ENCODE measurements at places on chromosomes 7 and 10.
A peak's percentile ranks its signal among the peaks of the same experiment; 100 is the strongest.

DNA sequence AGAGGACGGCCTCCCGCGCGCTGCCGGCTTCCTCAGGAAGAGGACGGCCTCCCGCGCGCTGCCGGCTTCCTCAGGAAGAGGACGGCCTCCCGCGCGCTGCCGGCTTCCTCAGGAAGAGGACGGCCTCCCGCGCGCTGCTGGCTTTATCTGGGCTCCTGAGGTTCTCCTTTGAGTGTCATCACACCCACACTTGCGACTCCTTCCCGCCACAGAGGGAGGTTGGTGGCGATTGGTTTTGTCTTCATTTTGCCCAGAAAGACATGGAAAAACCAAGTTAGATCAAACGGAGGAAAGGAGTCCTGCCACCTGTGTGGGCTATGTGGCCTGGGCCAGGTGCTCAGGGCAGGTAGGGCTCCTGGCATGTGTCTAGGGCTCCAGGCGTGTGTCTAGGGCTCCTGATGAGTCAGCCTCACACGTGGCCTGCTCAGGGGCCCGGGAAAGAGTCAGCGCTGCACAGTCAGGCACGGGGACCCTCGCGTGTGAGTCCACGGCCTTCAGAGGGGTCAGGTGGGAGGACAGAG, 138.0 kb downstream of the VIPR2 start:
- no peak for DNase-seq

- DNase-seq = peak; percentile 76
Observed at GRCh38 chr7:122219253-122219865, 75.3 kb upstream of the AASS start.

- no peak for DNase-seq
Observed at GRCh38 chr7:27179030-27179429, 4.9 kb upstream of the HOXA10 start.

GRCh38 chr7:137903382-137904169, 56.8 kb upstream of the DGKI start:
- DNase-seq = peak; percentile 88

GRCh38 chr10:124530215-124530665, 68.6 kb downstream of the LHPP start:
- DNase-seq = peak; percentile 92

- no peak for DNase-seq
Observed at GRCh38 chr7:111508387-111508786, 53.9 kb downstream of the IMMP2L start.

DNA sequence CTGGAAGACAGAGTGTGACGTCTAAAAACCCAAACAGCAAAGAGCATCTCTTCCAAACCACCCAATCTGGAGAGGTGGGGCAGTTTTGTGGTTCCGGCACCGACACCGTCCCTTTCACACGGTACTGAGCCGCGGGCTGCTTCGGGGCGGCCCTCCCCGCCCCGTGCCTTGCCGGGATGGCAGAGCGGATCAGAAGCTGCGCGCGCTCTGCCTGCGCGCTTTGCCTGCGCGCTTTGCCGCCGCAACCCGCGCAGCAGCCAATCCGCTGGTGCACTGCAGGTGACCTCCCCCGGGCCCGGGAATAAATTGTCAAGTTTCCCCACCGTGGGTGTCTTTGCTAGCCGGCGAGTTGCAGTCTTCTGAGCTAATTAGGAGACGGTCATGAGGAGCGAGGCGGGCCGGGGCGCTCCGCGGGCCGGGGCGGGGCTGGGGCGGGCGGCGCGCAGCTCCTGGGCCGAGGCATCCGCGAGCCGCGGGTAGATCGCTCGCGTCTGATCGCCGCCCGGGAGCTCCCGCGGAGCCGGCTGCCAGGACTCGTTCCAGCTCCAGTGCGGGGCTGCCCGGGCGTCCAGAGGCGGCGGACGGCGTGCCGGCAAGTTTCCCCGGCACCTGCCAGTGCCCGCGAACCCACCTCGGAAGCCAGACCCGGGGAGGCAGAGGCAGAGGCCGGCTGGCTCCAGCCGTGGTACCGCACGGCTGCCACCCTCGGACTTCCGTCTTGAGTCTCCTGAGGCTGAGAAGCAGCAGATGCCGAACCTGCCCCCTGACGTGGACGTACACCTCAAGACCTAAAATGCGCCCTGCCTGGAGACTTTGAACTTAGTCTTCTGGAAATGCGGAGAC, 536.0 kb upstream of the GALNT17 start:
- peak; percentile 81 for DNase-seq

- no peak for DNase-seq
Observed at GRCh38 chr10:7756360-7756992, 31.3 kb downstream of the KIN start.

DNA sequence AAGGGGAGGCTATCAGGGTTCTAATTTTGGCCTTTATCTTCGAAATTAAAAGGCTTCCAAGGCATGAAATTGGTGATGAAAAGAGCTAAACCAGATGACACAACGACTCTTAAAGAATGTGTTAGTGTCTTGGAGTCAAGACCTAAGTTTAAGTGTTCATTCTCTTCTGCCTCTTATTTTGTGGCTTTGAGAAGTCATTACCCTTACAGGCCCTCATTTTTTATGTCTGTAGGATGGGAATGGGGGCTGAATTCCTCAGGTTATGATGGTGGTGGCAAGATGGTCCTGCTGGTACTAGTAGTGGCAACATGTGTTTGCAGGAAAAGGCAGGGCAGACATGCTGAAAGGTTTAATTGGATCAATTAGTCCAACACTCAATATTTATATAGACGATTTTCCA, 15.4 kb downstream of the TAS2R60 start:
- DNase-seq = no peak

DNA sequence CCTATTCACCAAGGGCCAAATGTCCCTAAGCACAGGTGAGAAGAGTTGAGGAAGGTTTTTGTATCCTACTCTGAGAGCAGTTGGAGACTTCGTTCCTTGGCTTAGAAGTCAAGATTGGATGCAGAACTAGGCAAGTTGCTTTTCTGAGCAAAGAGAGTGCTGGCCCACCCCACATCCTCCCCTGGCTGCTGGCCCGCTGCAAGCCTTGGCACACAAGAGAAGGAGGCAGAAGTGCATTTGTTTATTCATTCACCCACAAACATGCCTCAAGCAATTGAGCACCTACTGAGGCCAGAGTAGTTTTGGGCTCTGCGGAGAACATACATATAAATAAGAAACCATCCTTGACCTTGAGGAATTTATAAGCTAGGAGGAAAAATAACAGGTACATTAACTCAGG, 318.9 kb downstream of the KCNMA1 start:
- DNase-seq = no peak

DNA sequence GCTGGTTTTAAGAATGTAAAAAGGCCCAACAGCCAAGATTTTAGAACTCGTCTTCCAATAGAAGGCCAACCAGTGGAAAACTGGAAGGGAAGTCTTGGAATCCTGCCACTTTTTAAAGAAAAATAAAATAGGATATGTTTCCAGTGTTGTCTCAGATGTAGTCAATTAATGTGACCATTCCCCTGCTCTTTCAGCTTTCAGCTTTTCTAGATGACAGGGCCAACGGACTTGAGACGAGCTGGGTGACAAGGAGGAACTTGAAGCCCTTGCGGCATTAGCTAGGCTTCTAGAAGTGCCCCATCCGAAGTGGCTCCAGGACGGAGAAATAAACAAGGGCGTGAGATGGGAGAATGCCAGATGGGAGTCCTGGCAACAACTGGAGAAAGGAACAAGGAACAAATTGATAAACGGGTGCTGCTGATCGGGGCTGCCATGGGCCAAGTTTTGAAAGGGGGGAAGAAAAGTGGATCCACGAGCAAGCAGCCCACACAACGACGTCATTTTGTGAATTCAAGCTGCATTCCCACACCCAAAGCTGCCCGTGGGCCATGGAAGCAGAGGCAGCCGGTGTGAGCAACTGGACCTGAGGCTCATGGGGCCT, 42.3 kb downstream of the CTBP2 start:
- DNase-seq = peak; percentile 55

GRCh38 chr10:59968705-59969104, 62.3 kb upstream of the CCDC6 start:
- DNase-seq = no peak

DNA sequence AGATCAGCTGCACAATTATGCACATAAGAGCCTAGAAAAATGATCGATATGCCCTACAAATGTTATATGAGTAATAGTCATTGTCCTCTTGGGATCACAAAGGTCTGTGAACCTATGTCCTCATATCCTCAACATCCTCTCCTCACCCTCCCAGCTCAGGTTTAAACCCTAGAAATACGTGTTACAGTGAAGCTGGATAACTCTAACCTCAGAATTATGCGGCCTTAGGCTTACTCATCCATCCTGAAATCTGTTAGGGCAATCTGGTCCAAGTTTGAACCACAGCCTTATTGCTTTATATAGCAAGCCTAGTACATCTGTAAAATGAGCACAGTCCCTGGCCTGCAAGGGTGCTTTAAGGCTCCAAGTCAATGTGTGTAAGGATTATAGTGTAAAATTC, 84.2 kb upstream of the FRMD4A start:
- no peak for DNase-seq

DNA sequence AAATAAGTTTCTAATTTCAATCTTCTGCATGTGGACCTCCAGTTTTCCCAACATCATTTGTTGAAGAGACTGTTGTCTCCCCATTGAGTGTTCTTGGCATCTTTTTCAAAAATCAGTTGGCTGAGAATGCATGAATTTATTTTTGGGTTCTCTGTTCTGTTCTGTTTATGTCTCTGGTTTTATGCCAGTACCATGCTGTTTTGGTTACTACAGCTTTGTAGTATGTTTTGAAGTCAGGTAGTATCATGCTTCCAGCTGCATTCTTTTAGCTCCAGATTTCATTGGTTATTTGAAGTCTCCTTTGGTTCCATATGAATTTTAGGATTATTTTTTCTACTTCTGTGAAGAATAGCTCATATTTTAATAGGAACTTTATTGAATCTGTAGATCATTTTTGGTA, 21.2 kb upstream of the SFTPD start:
- DNase-seq = no peak

- no peak for DNase-seq
Observed at GRCh38 chr7:68279827-68280400, 1283.3 kb downstream of the TYW1 start.

GRCh38 chr7:86931439-86931838, 128.0 kb downstream of the ELAPOR2 start:
- DNase-seq = no peak

- DNase-seq = no peak
Observed at GRCh38 chr10:114350751-114351150, 53.6 kb downstream of the AFAP1L2 start.

DNA sequence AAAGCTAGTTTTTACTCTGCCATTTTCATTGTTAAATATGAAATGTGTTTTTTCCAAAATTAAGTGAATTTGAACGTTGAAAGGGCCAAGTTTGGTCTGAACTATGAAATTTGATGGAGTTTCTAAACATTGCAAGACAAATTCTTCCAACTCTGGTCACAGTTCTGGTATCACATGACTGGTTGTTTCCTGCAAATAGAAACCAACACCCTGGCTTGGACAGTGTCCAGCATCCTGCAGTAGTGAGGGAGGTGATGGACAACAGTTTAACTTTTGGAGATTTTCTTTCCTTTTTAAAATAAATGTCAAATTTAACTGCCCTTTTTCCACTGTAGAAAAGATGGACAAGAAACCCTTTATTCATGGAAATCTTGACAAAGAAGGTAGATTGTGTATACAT, 54.8 kb upstream of the AGBL3 start:
- no peak for DNase-seq

DNA sequence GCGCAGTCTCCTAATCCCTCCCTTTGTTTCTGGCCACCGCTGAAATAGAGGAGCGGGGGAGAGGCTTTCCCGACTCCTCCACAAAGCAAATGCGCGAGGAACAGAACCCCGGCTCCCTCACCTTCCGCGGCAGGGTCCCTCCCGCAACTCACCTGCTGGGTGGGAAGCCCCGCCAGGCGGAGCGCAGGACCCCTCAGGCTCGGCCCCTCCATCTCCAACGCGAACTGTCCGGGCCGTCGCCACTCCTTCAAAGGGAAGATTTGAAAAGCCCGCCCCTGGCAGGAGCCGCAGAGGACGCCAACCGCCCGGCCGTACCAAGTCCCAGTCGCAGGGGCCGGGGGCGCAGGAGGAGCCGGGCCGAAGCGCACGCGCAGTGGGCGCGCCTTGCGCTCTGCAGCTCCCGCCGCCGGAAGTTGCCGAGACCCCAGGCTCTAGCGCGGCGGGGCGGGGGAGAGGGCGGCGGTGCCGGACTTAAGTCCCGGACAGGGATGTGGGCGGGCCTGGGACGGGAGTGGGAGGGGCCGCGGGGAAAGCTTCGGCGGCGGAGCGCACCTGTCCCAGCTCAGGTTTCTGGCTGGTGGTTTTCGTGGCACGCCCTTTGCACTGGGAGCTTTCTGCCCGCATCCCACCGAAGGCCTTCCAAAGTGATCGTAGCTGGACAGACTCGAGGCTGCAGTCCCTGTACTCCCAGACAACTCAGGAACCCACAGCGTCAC, at the start of gene RTKN2:
RTKN2 (minus strand) TSS at position 446 of the 716 bp plus-strand sequence; CDS start at position 212, 234 bp downstream.
- peak; percentile 98 for DNase-seq

- DNase-seq = no peak
Observed at GRCh38 chr7:150852371-150852905, at the start of gene AOC1. Gene AOC1, plus strand, starts transcription at chr7:150852517. Its CDS starts 3,954 bp downstream, at chr7:150856471.

DNA sequence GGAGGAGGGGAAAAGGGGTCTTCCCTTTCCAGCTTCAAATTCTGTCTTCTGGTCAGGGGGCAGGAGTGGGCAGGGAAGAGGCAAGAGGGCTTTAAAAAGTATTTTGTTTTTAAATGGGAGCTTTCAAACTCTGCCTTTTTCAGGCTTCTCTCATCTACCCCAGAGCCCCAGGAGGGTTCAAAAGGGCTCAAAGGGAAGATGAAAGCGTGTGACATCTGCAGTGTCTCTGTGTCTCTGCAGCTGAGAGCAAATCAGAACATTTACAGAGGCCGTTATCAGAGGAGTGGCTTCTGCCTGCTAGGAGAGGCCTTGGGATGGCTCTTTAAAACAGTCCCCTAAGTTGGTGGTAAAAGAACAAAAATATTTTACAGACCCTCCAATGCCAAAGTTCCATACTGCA, 30.3 kb downstream of the TRIM8 start:
- DNase-seq = peak; percentile 89

Data from brain (organoid and tissue), 16 donors.